ENCODE measurements at places on chromosomes 3 and 15.

GRCh38 chr15:74780523-74781430 is 1.1 kb upstream of the CSK start:
- no peak for DNase-seq

DNA sequence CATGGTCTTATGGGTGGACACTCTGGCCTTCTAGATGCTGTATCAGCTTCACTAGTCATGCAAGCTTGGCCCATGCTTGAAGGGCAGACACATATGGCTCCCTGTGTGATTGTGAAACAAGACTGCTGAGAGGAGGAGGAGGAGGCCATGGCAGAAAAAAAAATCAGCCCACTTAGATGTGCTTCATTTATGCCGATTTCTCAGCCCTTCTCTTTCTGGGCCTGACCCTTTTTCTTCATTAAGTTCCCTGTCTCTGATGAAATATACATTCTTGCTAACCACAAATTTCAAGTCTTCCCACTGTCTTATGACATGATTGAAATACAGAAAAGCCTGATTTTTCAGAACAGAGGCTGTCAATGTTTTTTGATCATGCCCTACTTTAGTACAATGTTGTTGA is 213.0 kb upstream of the FEZF2 start:
- no peak for DNase-seq

GRCh38 chr3:149134575-149134974 is 5.1 kb downstream of the HPS3 start:
- DNase-seq: no peak

DNA sequence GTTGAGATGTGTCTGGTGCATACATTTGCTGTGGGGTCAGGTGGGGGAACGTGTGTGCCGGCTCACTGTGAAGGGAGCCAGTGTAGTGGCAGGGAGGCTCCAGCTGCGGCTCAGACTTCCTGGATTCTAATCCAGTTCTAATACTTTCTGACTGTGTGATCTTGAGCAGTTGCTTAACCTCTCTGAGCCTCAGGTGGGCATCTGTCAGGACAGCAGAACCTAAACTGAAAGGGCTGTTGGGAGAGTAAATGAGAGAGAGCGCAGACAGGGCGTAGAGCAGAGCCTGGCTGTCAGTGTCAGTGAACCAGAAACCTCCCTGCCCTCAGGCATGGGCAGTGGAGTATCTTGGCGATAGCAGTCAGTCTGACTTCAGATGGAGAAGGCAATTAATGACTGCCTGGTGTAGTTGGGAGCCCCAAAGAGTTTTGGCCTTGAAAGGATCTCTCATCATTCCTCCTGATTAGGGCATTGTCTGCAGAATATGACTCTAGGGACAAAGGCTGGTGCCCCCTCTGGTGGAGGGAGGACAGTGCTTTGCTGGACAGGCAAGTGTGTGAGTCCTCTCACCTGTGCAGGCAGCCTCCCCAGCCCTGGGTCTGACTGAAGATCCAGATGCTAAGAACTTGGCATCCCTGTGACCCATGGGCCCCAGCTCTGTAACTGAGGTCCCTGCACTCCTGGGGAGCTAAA is 9.6 kb downstream of the KBTBD13 start:
- no peak for DNase-seq

GRCh38 chr15:67158367-67158766 is 93.0 kb downstream of the SMAD3 start:
- DNase-seq: no peak

DNA sequence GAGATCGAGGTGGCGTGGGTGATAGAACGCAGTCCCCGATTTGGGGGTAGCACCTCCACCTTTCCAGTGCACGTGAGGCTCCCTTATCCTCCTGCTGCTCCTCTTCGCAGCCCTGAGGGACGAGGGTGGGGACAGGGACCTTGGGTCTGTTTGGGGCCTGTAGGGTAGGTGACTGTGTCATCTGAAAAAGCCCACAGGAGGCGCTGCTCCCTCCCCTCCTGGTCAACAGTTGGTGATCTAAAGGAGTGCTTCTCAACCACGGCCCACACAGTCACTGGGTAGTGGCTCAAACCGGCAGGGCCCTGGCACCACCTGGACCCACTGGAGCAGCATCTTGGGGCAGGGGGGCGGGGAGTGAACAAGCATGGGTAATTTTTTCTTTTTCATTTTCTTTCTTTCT is 7.1 kb downstream of the LRRK1 start:
- no peak for DNase-seq

DNA sequence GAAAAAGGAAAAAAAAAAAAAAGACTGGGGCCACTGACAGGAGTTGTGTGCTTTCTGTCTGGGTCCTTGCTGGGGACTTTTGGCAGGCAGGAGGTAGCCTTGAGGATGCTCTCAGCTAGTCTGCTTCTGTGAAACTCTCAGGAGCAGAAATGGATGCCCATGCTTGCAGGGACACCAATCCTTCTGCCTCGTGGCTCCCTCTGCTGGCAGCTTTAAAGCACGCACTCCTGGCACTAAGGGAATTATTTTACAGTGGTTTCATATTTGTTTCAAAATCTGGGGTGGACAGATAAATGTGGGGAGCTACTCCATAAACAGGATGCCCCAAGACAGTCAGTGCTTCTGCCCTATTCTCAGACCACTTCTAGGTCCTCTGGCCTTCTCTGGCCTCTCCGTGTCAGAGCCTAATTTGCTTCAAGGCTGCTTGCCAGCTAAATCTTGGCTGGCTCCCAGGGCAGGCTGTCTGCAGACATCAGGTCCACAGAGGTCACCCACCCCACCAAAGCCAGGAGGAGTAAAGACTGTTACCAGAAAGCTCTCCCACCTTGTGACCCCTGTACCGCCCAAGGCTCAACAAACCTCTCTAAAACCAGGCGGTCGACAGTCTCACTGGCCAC is 17.1 kb downstream of the TRAIP start:
- peak; percentile 46 for DNase-seq

GRCh38 chr3:16801698-16802097 is 83.1 kb upstream of the PLCL2 start:
- DNase-seq: no peak

GRCh38 chr3:171748064-171748924 is 62.0 kb downstream of the PLD1 start:
- DNase-seq: no peak

DNA sequence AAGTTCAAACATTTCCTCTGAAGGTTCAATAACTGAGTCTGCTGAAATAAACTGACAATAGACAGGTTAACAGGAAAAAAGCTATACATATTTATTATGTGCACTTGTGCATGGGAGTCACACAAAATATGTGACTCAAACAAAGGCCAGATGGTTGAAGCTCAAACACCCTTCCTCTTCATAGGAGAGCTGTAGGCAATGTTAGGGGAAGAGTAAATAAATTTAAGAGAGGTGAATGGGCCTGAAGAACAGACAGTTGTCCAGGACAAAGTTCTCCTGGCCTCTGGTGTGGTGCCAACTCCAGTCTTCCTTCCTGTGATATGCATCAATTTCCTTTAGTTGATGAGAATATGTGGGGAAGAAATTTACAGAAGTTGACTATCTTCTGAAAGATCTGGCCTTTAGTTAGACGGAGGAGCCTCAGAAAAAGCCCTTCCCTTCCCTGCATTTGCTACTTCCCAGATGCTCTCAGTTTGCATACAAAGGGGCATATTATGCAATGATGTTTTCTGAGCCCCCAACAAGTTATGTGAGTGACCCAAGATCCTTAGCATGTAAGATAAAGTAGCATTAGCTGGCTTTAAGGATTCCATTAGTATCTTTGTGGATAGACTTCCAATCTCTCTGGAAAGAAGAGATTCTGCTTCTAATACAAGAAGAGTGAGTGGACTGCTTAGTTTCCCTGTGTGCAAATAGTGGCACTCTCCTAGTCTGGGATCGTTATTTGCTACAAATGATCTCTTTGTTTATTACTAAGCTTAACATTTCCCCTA is 96.4 kb upstream of the IGSF10 start:
- DNase-seq: no peak

GRCh38 chr15:45612790-45613415 is 21.9 kb upstream of the SQOR start:
- DNase-seq: no peak
